Stimulated activated CD8-positive, alpha-beta memory T cell treated with anti-CD3 and anti-CD28 coated beads, Interleukin-2, amount 100 ng/mL, for 1 hour (primary cell): ENCODE measurements at places on chromosomes 3 and 15.

DNA sequence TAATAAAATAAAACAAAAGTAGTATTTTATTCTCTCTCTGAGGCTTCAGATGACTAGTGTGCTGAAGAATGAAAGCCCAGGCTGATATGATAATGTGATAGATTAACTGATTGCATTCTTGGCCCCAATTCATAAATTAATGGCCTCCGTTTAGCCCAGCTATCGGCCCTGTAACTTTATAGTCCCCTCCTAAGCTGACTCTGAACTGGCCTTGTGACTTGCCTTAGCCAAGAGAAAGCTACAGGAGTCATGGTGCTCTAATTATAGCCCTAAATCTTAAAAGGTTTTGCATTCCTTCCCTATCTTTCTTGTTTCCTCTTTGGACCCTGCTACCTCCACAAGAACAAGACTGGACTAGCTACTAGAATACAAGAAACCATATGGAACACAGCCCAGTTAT is 123.2 kb upstream of the EPHA3 start:
- DNase-seq = no peak

GRCh38 chr15:41928637-41929620 is 35.1 kb upstream of the SPTBN5 start:
- no peak for DNase-seq

- no peak for DNase-seq
Measured at GRCh38 chr3:133944181-133944580, 48.5 kb upstream of the RAB6B start.

- DNase-seq = no peak
Measured at GRCh38 chr3:108415661-108416060, 94.7 kb downstream of the MYH15 start.

GRCh38 chr3:50620420-50620819 is 3.5 kb downstream of the MAPKAPK3 start:
- DNase-seq = no peak

GRCh38 chr15:71049706-71050422 is 65.4 kb upstream of the THSD4 start:
- DNase-seq = no peak

DNA sequence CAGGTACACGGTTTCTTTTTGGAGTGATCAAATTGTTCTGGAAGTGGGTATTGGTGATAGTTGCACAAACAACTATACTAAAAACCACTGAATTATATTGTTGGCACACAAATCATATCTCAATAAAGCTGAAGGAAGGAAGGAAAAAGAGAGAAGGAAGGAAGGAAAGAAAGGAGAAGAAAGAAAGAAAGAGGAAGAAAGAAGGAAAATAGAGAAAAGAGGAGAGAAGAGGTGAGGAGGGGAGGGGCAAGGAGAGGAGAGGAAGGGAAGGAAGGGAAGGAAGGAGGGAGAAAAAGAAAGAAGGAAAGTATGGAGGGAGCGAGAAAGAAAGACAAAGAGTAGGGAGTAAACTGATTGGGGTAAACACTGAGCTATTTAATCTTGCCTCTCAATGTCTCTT is 77.9 kb upstream of the TSC22D2 start:
- no peak for DNase-seq

GRCh38 chr3:186151077-186151971 is 42.4 kb upstream of the ETV5 start:
- DNase-seq = no peak

- no peak for DNase-seq
Measured at GRCh38 chr3:139227827-139228226, 116.0 kb upstream of the MRPS22 start.

DNA sequence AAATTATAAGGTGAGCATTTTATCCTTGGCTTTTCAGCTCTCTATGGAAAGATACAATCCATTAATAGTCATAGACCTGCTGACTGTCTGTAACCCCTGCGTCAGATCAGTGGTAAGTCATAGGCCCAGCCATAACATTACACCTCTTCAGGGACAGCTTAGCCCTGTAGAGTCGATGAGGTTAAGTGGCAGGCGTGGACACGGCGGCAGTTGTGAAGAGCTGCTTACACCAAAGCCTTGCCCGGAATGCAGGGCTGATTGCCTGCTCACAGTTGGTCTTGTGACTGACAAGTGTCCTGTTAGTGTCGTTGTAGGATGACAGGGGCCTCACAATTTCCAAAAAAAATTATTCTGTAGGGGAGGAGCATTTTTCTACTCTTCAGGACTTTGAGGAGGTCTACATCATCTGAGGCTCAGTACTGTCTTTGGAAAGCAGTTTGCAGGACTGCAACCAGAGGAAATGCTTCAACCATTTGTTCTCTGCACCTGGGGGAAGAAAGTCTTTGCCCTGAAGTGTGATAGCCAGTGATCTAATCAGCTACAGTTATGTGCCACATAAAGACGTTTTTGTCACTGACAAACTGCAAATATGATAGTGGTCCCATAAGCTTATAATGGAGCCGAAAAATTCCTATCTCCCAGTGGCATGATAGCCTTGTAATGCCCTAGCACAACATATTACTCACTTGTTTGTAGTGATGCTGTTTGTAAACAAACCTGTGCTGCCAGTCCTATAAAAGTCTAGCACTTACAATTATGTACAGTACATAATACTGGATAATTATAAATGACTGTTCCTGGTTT is 14.9 kb upstream of the SELENOT start:
- DNase-seq = no peak

DNA sequence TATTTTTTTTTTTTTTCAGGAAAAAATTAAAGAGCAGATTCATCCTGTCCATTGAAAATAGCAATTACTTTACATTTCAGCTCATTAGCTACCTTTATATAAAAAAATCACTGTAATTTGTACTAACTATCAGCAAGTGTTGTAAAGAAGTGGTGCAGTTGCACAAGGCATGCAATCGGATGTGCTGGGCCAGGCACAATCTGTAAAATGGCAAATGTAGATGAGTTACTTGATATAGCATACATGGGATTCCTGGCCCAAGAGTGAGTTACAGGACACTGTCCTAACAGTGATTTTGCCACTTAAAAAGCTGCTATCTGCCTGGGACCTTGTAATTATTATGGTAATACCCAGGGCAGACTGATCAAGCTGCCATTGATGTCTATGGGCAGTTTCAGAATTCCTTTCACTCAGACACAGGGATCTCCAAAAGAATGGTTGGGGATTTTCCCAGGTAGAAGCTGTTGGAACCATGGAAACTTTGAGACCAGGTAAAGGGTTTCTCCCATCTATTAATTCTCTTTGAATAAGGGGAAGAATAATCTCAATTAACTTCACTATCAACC is 182.2 kb upstream of the ICE2 start:
- no peak for DNase-seq

GRCh38 chr15:52292780-52293392 is 2.7 kb downstream of the MYO5C start:
- DNase-seq = no peak

- DNase-seq = no peak
Measured at GRCh38 chr3:61634678-61635077, 73.3 kb downstream of the PTPRG start.

- no peak for DNase-seq
Measured at GRCh38 chr3:80355144-80355543, 587.3 kb upstream of the ROBO1 start.

DNA sequence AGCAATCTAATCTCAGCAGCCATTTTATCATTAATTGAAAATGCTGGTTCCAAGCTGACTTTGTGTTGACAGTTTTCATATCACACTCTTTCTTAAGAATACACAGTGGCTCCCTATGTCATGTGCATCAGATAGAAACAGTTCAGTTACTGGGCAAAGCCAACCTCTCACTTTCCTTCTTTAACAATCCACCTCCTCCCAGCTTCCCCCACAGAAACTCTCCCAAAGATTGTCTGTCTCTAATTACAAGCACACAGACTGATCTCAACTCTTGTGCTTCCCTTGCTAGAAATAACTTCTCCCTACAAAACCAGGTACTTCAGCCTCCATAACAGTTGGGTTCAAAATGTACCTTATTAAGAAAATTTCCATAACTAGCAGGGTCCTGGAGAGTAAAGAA is 228.9 kb upstream of the WNT5A start:
- DNase-seq = no peak

GRCh38 chr15:97966924-97967620 is 6.6 kb downstream of the ARRDC4 start:
- DNase-seq = no peak

GRCh38 chr3:129182390-129183185 is 1.1 kb downstream of the CNBP start:
- no peak for DNase-seq

DNA sequence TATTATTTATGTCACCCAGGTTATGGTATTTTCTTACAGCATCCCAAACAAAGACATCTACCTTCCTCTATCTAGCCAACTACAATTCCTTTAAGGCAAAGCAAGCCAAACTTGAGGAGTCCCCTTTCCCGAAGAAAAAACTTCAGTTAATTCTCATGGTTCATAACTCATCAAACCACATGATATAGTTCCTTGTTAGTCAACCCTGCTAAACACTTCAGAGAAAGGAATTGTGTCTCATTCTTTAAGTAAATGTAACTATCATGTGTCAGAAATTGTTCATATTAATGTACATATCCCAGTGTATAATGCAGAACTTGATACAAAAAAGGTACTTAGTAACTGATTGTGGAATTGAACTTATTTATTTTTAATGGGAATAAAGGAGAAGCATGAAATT is 44.4 kb downstream of the ST3GAL6 start:
- DNase-seq = no peak

DNA sequence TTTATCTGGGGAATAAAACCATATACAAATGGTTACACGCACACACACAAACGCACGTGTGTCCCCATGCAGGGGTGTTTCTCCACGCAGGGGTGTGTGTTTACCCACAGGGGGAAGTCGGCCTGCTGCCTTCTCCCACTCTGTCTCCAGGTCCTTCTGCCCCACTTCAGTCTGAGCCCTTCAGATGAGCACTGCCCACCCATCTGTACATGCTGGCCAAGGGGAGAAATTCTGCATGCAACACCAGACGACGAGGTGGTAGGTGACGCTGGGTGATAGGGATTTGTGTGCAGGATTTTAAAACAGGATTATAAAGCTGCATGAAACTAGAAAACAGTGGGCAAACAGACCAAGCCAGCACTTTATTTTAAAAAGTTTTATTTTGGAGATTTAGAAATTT is 122.5 kb downstream of the TJP1 start:
- no peak for DNase-seq

DNA sequence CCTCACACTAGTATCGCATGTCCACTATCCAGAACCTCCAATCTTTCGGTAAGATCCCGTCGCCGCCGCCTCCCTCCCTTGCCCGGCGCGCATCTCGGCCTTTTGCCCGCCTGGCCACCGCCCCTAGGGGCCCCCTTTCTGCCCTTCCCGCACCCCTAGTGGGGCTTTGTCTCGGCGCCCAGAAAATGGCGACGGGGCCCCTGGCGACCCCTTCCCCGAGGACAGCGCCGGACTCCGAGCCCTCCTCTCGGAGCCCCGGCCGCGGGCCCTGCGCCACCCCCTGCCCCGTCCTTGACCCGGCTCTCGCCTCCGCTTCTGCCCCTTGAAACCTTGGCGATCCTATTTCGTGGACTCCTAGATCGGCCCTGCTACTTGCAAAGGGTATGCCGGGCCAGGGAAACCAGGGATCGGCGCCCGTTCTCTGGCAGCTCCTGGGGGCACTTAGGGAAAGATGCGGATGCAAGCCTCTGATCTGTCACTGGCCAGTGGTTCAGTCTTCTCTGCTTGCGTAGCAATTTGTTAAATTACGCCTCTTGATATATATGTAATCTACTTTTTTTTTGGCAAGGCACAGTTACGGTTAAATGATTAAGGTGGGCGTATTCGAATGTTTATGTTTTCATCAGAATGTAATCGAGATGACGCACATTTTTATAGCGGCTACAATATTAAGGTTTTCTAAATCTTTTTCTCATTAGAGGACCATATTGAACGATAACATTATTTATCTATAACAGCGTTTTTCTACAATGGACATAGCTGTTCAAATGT is 603 bp downstream of the EIF1B start:
- peak; percentile 6 for DNase-seq

- no peak for DNase-seq
Measured at GRCh38 chr3:108271626-108272025, 24.7 kb upstream of the HHLA2 start.

GRCh38 chr3:27503526-27503925 is 19.3 kb upstream of the SLC4A7 start:
- no peak for DNase-seq

GRCh38 chr15:89119489-89120478 is 31.5 kb downstream of the ABHD2 start:
- DNase-seq = no peak

DNA sequence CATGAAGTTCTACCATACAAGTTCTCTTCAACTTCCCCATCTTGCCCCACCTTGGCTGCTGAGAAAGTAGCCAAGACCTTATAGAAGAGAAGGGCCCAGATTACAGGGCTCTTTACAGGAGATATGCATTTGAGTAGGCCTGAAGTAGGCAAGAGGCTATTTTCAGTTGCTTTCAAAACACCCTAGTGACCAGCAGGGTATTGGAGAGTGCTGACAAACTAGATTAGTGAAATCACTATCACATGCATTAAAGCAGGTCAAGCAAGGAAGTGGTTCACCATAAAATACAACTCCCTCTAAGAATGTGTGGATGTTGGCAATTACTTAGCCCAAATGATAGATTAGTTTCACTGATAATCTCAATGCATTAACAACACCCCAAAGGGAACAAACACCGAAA is 2.7 kb upstream of the LZTFL1 start:
- DNase-seq = no peak

- no peak for DNase-seq
Measured at GRCh38 chr3:44074181-44074580, 167.5 kb upstream of the TOPAZ1 start.

- DNase-seq = no peak
Measured at GRCh38 chr3:142999881-143000280, 1.5 kb upstream of the U2SURP start.

DNA sequence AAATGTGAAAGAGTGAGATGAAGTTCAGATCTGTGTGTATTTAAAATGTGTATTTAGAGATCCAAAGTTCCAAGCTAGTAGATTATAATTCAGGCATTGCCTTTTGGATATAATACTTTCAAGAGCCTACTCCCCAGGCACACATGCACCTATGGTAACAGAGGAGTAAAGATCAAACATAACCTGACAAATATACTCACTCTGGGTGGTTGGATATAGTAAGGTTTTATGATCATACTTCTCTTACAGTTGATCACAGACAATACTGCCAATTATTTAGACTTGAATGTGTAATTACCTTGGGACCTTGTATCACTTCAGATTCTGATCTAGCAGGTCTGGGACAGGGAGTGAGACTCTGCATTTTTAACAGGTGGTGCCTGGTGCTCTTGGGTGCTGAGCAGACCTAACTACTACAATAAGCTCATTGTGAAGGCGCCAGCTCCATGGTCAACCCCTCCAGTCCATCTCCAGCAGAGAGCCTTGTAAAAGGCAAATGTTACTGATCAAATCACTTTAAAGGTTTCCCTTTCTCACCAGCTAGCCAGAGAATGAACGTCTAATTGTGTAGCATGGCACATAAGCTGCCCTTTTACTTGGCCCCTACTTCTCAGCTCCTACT is 55.5 kb downstream of the NBEAL2 start:
- no peak for DNase-seq

DNA sequence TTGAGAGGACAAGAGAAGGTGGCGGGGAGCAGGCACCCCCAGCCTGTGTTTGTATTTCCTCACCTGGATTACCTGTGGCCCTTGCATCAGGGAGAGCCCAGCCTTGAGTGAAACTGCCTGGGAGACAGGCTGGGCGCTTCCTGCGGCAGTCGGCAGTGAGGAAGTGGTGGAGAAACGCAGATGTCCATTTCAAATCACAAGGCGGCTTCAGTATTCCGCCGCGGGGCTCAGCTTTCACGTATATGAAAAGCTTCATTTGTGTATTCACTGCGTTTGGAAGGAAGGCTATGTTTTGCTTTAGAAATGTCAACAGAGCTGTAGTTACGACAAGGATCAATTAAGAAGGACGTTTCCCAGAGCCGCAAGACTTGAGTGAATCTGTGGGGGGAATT is 167.4 kb upstream of the CTDSPL start:
- DNase-seq = no peak

- no peak for DNase-seq
Measured at GRCh38 chr3:111194048-111194447, 122.4 kb downstream of the NECTIN3 start.
